ENCODE measurements at places on chromosomes 5 and 9.

GRCh38 chr5:140142856-140143255, 17.1 kb downstream of the IGIP start:
- DNase-seq: peak; percentile 97

GRCh38 chr5:95107138-95107537, 177.8 kb downstream of the MCTP1 start:
- DNase-seq: no peak

- peak; percentile 89 for DNase-seq
These were observed 125.3 kb upstream of the DAPK1 start for GRCh38 chr9:87372356-87372851.

DNA sequence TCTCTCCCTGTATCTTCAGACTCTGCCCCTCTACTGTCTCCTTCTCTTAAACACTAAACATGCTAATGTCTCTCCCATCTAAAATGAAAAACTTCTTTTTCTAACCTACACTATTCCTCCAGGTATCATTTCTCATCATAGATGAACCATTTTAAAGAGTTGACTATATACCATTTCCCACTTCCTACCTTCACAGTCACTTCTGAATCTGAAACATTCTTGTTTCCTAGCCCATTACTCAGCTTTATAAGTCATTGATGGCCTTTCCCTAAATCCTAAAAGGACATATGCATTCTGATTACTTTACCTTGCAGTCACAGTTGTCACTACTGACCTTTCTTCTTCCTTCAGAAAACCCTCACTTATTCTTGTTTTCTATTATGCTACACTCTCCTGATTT, 118.2 kb downstream of the SSBP2 start:
- no peak for DNase-seq

GRCh38 chr5:136222580-136223235, 29.7 kb upstream of the SMIM32 start:
- DNase-seq: peak; percentile 18

DNA sequence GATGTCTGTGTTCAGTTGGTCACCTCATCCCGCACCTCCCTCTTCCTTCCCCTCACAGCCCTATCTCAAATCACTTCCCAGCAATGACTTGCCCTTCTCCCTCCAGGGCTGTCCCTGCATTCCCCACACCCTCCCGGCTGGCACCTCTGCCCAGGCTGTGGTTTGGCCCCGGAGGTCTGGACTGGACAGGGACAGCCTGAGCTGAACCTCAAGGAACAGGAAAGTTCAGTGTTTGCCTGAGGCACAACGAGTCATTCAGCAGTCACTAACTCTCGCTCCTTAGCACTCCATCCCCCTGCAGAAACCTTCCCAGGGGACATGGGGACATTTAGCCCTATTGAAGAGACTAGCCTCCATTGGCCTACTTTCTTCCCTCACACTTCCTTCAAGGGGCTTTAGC, 58.3 kb upstream of the MAP3K1 start:
- no peak for DNase-seq

DNA sequence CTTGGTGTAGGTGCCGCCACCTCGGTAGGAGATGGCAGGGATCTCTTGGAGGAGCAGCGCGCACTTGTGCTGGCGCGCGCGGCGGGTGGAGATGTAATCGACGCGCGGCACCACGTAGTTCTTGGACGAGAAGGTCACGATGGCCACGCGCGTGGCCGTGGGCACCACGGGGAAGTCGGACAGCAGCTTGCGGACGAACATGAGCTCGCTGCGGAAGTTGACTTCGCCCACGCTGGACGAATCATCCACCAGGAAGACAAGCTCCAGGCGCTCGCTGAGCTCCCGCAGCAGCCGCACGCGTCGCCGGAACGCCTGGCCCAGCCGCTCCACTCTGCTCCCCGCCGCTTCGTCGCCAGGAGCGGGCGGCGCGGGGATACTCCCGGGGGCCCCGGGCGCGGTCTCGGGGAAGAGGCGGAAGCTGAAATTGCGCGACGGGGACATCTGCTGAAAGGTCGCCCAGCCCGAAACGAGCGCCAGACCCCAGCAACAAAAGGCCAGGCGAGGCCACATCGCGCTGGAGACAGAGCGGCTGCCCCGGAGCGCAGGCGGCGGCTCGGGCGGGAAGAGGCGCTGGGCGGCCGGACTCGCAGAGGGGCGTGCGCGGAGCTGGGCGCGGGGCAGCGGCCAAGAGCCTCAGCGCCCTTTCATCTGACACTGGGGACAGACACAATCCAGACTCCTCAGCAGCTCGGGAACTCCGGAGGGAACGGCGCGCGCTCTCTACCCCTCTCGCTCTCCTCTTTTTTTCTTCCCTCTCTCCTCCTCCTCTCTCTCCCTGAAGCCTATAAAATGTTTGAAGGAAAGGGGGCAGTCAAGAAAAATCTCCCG, at the start of gene SVEP1:
Gene SVEP1 (minus strand): TSS at position 708 of the 828 bp plus-strand sequence. CDS start 198 bp downstream, at position 510.
- DNase-seq: no peak

- peak; percentile 37 for DNase-seq
These were observed 331.5 kb downstream of the ENC1 start for GRCh38 chr5:74309050-74309449.

- DNase-seq: no peak
These were observed 178.1 kb downstream of the FGF1 start for GRCh38 chr5:142507531-142508372.

GRCh38 chr5:158701406-158702177, 398.1 kb downstream of the EBF1 start:
- no peak for DNase-seq

DNA sequence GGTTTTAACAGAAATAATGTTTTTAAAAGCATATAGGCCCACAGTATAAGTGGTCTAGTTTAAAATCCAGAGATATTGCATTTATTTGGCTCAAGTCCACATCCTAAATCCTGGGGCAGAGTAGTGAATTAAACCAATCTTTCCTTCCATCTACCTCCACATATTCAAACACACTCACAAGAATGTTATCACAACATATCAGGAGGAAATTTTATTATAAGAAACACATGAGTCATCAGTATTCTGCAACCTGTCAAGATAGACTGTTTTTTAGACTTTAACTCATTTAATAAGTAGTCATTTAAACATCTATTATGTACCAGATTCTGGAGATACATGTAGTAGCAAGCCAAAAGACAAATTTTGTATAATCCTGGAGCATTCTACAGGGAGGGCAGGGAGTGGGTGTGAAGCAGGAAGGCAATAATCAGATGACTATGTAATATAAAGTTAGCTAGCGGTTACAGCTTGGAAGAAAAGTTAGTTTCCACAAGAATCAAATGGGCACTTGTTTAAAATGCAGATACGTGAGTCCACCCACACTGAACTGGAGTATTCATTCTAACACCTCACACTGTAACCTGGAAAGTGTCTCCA, 187.3 kb upstream of the PIK3R1 start:
- no peak for DNase-seq

- no peak for DNase-seq
These were observed 83.9 kb downstream of the NR3C1 start for GRCh38 chr5:143319437-143320227.

DNA sequence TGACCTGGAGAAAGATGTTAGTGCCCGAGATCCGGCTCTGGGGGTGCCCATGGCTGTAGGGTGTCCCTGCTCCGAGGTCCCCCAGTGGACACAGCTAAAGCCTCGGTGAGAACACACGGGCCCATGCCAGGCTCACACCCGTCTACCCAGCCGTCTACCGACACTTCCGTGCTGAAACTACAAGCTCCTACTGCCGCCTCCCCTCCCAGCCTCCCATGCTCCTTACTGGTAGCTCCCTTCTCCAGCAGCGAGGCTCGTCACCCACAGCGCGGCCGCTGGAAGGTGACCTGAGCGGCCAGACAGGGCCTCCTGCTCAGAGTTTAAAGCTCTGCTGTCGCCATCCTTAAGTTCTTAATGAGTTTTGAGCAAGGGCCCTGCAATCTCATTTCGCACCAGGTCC, 33.2 kb upstream of the CLPTM1L start:
- DNase-seq: no peak

- DNase-seq: no peak
These were observed 46.6 kb downstream of the S1PR3 start for GRCh38 chr9:89037891-89038290.

- DNase-seq: no peak
These were observed 164.0 kb downstream of the ARL15 start for GRCh38 chr5:54146390-54146789.

DNA sequence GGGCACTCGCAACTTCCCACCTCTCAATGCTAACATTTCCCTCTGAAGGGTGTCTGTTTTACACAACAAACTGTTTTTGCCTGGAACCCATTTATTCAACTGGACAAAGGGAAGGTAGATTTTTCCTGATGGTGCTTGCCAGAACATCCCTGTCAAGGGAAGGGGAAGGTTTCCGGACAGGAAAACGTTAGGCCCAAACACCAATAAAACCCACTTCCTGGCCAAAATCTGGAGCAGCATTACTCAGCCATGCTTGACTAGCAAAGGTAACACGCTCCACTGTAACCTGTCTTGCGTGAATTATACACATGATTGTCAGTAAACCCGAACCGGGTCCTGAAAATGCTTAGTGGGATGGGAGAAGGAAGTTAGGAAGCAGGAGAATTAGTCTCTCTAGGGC, 90.2 kb downstream of the SAXO1 start:
- no peak for DNase-seq

- DNase-seq: no peak
These were observed 12.5 kb downstream of the MAPKAP1 start for GRCh38 chr9:125694478-125694877.

- no peak for DNase-seq
These were observed 187.6 kb upstream of the S1PR3 start for GRCh38 chr9:88803546-88804253.

DNA sequence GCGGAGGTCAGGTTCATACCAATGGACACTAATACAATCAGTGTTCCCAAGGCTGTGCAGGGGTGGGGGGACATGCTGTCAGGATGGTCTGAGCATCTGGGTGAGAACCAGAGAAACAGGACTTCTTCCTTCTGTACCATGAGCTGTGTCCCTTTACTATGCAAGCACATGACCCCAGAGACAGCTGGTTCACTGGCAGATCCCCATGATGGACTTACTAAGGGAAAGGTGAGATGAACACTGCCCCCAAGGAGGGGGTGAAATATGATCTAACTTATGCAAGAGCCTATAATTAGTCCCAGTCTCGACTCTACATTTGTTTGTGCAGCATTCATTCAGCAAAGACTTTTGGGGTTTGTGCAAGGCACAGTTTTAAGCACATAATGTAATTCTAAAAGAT, 91.4 kb downstream of the LIFR start:
- DNase-seq: no peak

DNA sequence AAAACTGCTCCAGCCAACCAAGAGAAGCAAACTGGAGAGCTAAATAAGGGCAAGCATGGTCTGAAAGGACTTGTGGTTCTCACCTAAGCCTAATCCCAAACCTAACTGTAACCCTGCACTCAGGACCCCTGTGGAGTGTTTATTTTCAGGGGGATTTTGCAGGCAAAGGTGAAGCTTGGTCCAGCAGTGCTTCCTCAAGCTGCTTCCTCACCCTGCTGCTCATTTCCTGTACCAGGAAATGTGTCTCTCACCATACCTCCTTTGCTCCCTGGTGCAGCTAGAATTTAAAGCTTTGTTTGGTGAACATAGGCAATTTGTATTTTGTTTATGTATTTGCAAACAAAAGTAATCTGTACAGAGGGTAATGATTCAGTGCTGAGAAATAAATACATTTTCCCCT, 50.2 kb downstream of the CARTPT start:
- no peak for DNase-seq

DNA sequence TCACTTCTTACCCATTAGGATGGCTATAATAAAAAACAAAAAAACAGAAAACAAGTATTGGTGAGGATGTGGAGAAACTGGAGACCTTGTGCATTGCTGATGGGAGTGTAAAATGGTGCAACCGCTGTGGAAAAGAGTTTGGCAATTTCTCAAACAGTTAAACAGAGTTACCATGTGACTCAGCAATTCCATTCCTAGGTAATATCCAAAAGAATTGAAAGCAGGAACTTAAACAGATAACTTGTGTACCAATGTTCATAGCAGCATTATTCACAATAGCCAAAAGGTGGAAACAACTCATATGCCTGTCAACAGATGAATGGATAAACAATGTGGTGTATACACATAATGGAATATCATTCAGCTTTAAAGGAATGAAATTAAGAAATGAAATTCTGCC, 28.9 kb downstream of the DCP2 start:
- no peak for DNase-seq

DNA sequence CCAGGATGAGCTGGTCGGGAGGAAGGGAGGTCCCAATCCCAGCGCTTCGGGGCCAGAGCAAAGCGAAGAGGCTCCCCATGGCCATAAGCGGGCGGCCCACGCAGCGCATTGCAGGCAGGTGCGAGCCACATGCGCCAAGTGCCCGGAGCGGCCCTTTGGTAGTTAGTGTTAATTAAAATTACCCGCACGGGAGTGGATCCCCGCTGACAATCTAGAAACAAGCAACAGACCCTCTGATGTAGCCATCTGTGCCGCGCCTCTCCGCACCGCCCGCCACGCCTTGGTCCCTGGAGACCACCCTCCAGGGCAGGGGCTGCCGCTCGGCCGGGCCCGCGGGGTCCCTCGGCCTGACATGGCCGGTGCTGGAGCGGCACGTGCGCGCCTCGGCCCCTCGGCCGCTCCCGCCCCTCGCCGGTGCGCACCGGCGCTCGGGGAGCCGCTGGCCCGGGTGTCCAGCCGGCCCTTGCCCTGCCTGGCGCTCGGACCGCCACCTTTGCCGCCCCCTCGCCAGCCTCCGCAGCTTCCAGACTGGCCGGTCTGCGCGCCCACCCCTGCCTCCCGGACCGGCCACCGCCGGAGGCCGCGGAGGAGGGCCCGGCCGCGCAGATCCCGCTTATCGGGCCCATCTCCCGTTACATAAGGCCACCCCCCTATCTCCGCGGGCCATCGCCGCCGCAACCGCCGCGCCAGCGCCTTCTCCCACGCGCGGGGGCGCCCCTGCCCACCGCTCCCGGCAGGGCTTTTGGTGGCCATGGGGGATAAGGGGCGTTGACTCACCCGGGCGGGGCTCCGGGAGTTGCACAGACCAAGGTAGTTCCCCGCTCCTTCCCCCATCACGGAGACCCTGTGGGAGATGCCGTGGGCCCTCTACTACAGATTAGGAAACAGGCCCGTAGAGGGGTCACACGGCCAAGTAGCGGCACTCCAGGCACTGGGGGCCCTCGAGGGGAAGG, 1.9 kb upstream of the IL13 start:
- DNase-seq: no peak

- DNase-seq: no peak
These were observed 42.2 kb downstream of the NEURL1B start for GRCh38 chr5:172683264-172683644.

DNA sequence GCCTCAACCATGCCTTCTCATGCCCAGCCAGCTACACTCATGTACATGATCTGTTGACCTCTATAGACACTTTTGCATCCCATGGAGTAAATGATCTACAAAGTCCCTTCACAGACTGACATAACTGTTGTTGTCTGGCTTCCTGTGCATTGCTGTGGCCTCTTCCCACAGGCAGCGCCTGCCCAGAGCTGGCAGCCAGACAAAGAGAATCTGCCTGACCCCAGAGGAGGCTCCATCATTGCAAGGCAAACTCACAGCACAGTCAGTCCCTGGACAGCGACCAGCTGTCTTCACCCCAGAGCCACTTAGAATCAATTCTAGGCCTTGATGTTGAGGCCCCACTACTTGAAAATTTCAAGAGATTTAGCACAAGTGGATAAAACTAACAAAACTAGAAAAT, 65.5 kb downstream of the INSYN2B start:
- DNase-seq: peak; percentile 21
